Left ventricle myocardium superior (tissue), 1 donor: ENCODE measurements at places on chromosomes 2 and 18.

GRCh38 chr2:9003366-9003615, 193 bp downstream of the MBOAT2 start:
- DNase-seq: no peak

DNA sequence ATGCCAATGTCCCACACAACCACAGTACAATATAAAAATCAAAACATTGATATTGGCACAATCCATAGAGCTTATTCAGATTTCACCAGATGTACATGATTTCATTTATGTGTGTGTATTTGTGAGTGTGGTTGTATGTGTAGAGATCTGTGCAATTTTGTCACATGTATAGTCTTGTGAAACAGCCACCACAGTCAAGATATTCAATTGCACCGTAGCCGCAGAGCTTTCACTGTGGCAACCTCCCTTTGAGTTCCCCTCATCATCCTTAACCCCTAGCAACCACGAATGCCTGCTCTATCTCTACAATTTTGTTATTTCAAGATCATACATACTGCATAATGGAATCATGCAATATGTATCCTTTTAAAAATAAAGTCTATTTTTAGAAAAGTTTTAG, 391.3 kb downstream of the SETBP1 start:
- DNase-seq: no peak

DNA sequence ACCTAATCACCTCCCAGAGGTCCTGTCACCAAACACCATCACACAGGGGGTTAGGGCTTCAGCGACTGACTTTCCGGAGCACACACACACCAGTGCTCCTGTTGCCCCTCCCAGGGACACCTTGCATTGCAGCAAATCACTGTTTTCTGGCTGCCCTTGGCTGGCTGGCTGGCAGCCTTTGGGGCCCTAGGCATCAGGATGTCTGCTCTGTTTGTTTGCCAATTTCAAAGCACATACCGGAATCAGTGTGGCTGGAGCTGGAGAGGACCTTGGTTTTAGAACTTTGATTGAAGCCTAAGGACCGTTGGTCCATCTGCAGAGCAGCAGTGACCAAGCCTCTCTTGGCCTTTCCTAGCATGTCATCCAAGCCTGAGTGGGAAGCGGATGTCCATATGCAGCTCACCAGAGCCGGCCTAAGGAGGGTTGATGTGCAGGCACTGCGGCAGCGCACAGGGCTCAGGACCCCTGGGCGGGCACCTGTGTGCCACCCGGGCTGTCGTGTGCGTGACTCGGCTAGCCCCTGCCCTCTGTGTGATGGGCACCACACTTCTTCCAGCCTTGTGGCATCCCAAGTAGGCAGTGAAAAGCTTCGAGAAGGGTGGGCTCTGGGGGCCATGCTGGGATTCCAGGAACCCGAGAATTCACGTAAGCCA, 62.1 kb downstream of the GBX2 start:
- no peak for DNase-seq

- DNase-seq: peak; percentile 80
Measured at GRCh38 chr2:11698009-11698922, 28.3 kb upstream of the NTSR2 start.

GRCh38 chr2:121451398-121451797, 79.3 kb upstream of the RNU4ATAC start:
- no peak for DNase-seq

DNA sequence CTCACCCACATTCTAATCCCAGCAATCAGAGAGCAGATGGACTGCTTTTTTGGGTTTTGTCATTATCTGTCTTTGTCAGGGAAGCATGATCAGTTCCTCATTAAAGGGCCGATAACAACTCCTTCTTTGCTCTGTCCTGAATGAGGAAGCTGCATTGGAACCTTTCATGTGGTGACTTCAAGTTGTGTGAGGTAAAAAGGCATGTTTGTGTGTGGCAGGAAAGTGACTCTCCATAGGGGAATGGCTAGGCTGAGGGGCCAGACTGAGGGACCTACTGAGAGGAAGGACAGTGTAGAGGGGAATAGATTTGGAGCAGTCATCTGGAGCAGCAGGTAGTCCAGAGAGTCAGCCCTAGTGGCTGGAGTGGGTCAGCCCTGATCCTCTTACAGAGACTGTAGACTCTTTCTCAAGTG, 23.6 kb upstream of the LRRTM1 start:
- DNase-seq: no peak
